ENCODE measurements at places on chromosomes 13 and 19.

DNA sequence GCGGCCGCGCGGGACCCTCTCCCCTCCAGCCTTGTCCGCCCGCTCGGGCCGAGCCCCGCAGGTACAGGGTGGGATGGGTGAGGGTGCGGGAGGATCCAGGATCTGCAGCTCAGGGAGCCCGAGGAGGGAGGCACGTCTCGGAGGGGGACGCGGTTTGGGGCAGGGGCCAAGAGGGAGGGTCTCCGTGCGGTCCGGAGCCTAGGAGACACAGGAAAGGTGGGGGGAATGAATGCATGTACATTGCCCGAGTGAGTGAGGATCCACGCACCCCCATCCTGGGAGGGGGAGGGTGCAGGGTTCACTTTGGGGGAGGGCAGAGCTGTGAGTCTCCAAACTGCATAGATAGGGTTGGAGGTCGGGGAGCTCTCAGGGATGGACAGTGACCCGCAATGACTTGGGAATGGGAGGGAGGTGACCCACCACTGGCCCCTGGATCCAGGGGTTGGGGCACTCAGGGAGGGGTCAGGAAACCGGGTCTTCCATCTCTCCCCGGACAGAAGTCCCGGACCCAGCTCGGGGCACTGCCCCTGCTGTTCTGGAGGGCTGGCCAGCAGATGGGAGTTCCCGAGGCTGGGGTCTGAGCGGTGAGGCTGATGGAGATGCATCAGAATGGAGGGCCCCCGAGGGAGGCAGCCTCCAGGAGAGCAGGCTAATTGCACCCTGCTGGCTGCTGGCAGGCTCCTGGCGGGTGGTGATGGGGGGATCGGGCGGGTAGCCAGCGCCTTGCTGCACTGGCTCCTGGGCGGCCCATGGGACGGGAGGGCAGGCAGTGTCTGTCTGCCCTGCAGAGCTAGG lies 547 bp downstream of the KCNN1 start:
- no peak for DNase-seq

GRCh38 chr13:99391781-99392469 lies 84.7 kb upstream of the GPR183 start:
- no peak for DNase-seq

DNA sequence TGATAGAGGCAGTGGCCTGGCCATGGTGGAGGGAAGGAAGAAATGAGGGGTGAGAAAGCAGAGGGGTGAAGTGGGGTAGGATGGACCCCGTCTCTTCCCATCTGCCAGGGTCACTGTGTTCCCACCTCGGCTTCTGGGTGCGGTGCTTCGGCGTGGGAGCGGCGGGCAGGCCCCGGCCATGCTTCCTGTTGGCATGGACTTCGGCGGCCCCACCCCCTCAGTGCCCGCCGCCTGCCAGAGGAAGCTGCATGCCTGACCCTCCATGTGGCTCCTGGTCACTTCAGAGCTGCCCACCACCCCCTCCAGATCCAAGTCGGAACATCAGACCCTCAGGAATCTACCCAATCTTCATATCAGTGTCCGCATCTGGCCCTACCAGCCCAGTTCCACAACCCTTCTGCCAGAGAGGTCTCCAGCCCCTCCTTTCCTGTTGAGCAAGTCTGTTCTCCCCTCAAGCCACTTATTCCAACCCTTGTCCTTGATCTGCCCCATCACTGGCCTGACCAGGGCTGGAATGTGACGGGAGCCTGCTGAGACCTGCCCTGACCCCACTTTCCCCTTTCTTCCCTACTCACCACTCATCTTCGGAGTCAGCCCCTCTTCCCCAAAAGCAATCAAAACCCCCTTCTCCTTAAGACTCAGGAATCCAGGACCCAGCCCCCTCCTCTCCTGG lies 1.5 kb downstream of the KCNN4 start:
- peak; percentile 53 for DNase-seq

DNA sequence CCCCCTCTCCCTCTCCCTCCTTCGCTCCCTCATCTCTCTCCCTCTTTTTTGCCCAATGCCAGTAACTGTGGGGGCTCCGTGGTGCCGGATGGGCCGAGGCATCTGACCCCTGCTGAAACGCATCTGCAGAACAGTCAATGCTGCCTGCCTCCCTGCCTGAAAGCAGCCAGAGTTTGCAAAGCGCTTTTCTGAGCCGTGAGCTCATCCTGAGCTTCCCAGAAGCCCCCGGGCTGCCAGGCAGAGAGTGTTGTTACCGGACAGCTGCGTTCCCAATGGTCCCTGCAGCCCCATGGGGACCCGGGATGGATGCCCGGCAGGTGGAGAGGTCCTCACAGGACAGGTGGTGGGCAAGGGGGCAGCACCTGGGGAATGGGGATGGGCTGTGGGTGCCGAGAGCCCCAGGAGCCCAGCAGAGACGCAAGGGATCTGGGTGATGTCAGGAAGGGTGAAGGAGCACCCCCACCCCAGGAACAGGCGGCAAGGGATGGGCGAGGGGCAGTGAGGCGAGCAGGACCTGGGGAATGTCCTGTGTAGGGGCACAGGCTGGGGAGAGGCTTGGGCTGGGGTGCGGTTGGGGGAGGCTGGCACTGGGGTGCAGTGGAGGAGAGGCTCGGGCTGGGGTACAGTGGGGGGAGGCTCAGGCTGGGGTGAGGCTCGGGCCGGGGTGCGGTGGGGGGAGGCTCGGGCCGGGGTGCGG lies 33.0 kb downstream of the GPX4 start:
- DNase-seq = no peak

DNA sequence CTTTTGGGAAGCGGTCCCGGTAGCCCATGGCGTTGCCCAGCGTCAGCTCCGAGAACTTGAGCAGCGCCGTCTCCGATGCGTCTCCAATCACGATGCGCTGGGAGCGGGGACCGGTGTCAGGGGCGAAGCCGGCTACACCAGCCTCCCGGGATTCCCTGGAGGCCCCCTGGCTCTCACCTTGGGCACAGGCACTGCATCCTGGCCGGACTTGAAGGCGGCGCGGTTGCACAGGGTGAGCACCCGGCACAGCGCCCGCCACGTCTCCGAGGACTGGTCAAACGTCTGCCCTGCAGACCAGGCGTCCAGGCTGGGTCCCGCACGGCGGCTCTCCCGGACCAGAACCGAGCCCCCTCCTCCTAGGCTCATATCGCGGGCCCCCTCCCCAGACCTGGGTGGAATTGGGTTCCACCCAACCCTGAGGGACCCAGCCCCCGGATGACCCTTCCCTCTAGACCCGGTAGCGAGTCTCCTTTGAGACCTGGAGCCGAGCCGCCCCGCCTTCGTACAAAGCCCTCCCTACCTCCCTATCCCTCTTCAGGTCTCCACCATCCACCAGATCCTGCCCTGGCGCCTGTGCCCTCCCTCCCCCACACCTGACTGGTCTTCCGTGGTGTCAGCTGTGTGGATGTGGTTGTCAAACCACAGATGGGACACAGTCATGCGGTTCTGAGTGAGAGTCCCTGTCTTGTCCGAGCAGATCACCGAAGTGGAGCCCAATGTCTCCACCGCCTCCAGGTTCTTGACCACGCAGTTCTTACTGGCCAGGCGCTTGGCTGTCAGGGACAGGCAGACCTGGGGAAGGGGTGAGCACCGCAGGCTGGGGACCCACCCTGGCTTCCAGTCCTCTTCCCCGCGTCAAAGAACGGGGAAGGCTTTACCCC lies 4.8 kb downstream of the ATP4A start:
- DNase-seq = no peak

DNA sequence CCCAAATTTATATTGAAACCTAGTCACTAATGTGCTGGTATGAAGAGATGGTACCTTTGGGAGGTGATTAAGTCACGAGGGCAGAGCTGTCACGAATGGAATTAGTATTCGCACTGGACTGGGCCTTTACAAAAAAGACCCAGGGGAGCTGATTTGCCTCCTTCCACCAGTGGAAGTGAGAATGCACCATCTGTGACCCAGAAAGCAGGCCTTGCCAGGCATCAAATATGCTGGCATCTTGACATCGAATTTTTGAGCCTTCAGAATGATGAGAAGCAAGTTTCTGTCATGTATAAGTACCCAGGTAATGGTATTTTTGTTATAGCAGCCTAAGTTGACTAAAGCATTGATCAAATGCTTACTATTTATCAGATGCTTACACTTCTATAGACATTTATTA lies 373.6 kb downstream of the FGF14 start:
- no peak for DNase-seq

DNA sequence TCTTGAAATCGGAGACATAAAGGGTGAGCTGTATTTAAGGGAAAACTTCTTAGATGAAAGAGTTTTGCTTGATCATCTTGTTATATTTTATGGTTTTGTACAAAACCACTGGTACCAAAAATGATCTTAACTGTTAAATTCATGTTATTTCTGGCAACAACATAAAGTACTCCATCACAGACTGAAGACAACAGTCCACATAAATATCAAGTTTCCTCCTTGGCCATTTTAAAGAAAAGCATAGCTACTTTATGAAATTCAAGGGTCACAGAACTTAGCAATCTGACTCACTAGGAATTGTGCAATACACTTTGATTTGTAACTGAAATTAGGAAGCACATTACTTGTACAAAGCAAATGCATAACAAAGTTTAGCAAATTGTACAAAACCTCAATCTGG lies 66.3 kb downstream of the TBC1D4 start:
- peak; percentile 58 for DNase-seq

GRCh38 chr13:94546061-94546839 lies 49.7 kb downstream of the TGDS start:
- DNase-seq = no peak

DNA sequence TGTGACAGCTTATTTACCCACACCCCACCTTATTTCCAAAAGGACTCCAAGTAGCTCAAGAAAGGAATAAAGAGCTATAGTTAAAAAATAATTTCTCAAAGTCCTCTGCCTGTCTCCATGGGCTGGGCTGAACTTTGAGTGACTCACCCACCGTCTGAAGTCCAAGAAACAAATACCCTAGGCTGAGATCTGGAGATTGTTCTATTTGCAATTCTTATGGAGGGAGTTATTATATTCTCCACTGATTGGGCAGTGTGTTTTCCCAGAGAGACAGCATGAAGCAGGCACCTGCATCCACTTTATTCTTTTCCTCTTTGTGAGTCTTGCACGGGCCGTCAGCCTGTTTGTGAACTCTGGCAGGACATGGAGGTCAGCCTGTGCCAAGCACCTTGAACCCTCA lies 63.2 kb downstream of the SHISA2 start:
- DNase-seq = no peak
